NCI-H446 (cell line): ENCODE measurements at places on chromosomes 12 and 14.

GRCh38 chr12:6222078-6222654, 22.0 kb downstream of the CD9 start:
- no peak for DNase-seq

- no peak for DNase-seq
Observed at GRCh38 chr12:55818140-55818728, 393 bp downstream of the ORMDL2 start.

GRCh38 chr14:106210650-106211049, 684.3 kb downstream of the TMEM121 start:
- no peak for DNase-seq

- DNase-seq = no peak
Observed at GRCh38 chr14:100644383-100644782, 57.2 kb upstream of the BEGAIN start.

DNA sequence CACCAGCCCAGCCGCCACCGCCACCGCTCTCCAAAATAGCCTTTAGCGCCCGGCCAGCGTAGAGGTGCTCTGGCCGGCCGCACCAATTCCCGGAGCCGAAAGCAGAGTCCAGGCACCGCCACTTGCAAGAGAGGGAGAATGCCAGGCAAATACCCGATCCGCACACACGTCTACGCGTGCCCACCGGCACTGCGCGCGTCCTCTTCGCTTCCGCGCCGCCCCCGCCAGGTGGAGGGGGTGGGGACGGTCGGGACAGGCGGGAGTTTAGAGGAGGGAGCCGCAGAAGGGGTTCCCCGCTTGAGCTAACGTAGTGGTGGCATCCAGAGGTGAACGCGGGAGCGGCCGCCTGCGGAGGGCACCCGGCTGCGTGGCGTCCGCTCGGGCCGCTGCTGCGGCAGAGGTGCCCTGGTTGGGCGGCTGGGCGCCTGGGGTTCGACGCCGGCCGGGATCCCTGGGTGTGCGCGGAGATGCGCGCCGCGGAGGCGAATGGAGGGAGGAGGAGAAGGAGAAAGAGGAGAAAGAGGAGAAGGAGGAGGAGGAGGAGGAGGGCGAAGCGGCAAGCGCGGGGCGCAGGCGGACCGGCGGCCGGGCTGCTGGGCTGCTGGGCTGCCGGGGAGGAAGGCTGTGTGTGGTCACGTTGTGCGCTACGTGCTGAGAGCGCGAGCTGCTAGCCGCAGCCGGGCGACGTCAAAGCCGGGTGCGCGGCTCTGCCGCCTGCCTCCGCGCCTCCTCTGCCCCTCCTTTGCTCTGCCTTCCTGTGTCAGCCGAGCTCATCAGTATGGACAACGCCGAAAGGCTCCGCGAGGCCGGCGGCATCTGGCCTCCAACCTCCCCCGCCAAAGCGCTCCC, at the start of gene MDGA2:
Gene MDGA2, minus strand, starts transcription at position 140 of the 849 bp plus-strand sequence.
- DNase-seq = no peak

- DNase-seq = no peak
Observed at GRCh38 chr14:57246933-57247657, 21.6 kb downstream of the EXOC5 start.

DNA sequence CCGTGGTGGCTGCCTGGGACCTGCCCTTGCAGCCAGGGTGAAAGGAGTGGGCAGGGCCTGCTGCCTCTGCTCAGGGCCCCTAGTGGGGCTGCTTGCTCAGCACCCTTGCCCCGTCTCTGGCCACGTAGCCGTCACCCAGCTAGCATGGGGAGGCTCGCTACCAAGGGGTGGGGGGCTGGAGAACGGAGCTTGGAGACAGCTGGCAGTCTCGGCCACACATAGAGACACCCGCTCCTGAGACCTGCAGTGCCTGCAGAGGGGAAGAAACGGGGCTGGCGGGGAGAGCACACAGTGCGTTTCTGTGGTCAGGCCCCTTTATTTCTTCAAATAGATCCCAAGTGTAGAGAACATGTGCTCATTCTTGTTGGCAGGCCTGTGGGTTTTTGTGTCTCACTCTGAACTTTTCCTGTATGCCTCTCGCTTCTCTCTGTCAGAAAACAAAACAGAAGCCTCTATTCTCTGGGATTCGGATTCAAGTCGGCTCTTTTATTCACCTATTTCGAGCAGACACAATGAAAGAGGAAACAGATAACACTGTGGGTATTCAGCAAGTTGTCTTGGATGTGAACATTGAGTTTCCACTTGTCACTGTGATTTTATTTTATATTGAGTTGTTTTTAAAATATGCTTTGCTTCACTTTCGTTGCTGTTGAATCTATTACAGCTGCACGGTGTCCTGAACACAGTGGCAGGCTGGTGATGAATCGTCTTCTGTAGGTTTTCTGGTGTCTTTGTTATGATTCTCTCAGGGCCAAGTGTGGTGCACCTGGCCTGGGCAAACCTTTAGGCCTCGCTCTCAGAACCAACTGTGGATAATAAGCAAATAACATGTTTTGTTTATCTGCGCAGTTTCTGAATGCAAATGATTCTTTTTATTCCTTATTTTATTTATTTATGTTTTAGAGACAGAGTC, 26.5 kb downstream of the PACS2 start:
- no peak for DNase-seq
